RWPE2 (cell line): ENCODE measurements at places on chromosomes 7 and 10.

- no peak for DNase-seq
Observed at GRCh38 chr7:27795977-27796376, 56.0 kb downstream of the TAX1BP1 start.

GRCh38 chr10:69452676-69453415, 1.6 kb downstream of the TSPAN15 start:
- DNase-seq, result no peak

DNA sequence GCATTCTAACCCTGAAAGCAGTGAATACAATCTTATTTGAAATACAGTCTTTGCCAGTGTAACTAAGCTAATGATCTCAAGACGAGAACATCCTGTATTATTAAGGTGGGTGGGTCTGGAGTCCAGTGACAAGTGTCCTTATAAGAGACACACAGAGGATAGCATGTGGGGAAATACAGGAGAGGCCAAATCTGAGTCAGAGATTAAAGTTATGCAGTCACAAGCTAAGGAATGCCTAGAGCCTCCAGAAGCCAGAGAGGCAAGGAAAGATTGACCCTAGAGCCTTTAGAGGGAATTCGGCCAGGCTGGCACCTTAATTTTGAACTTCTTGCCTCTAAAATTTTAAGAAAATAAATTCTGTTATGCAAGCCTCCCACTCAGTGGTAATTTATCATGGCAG, 87.5 kb upstream of the HGF start:
- DNase-seq, result no peak

- no peak for DNase-seq
Observed at GRCh38 chr10:88386204-88386788, 196.8 kb downstream of the RNLS start.

DNA sequence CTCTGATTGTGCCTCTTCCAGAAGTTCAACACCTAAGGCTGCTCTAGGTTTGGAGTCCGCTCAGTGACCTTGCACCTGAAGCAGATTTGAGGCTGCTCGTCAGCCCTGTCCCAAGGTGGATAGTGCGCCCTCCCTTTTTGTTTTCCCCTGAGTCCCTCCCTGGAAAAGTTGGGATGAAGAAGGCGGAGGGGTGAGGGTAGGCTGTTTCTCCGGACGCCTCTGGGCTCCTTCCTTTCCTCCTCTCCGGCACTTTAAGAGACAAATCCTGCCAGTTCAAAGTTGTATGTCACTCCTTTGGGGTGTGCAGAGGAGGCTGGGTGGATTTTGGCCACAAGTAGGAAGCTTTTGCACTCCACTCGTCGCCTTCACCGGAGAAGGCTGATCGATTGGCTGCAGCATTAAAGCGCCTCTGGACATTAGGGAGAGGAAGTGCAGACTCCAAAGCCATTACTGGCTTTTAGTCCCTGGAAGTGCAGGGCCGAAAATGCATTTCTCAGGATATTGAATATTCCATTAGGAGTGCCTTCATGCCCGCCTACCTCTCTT, 81.9 kb upstream of the PRKG1 start:
- DNase-seq, result no peak

DNA sequence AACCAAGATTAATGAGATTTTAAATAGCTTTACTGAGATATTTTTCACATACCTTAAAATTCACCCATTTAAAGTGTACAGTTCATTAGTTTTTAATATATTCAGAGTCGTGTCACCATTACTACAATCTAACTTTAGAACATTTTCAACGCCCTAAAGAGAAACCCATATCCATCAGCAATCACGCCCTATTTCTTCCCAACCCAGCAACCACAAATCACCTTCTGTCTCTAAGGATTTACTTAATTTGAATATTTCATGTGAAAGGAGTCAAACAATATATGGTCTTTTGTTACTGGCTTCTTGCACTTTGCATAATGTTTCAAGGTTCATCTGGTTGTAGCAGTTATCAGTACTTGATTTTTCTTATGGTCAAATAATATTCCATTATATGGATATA, 25.1 kb upstream of the PDZD8 start:
- no peak for DNase-seq

DNA sequence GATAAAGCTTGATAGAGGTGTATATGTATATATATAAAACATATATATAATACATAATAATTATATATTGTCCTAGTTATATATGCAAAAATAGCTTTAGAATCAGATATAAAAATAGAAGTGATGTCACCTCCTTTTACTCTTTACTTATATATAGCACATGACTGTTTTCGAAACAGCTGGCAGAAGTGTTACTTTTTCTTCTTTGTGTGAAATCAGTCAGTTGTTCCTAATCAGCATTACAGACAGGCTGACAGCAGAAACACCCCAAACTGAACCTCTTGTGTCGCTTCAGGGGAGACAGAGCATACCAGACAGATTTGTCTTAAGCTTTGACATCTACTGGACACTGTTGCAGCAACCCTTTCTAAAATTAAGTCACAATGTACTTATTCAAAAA, 684.9 kb upstream of the CELF2 start:
- DNase-seq, result no peak

DNA sequence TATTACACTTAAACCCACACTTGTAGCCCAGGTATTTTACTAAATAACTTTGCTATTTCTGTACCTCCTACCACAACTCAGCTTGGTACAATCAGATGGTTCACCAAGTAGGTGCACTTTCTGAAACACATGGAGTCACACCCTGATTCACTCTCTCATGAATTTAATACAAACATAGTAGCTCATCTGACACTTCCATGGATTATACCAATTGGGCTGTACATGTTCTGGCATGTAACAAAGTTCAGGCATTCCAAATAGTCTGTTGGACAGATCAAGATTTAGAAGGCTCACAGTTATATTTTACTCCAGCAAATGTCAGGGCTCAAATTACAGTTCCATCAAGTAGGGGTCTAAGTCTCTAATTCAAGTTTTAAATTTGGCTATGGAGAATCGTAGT, 62.2 kb upstream of the RNF148 start:
- DNase-seq, result no peak

- no peak for DNase-seq
Observed at GRCh38 chr10:62990126-62990525, 143.0 kb upstream of the NRBF2 start.

GRCh38 chr7:88092676-88092999, 127.2 kb downstream of the SRI start:
- DNase-seq, result no peak

GRCh38 chr7:55307123-55307916, 57.8 kb upstream of the LANCL2 start:
- no peak for DNase-seq

DNA sequence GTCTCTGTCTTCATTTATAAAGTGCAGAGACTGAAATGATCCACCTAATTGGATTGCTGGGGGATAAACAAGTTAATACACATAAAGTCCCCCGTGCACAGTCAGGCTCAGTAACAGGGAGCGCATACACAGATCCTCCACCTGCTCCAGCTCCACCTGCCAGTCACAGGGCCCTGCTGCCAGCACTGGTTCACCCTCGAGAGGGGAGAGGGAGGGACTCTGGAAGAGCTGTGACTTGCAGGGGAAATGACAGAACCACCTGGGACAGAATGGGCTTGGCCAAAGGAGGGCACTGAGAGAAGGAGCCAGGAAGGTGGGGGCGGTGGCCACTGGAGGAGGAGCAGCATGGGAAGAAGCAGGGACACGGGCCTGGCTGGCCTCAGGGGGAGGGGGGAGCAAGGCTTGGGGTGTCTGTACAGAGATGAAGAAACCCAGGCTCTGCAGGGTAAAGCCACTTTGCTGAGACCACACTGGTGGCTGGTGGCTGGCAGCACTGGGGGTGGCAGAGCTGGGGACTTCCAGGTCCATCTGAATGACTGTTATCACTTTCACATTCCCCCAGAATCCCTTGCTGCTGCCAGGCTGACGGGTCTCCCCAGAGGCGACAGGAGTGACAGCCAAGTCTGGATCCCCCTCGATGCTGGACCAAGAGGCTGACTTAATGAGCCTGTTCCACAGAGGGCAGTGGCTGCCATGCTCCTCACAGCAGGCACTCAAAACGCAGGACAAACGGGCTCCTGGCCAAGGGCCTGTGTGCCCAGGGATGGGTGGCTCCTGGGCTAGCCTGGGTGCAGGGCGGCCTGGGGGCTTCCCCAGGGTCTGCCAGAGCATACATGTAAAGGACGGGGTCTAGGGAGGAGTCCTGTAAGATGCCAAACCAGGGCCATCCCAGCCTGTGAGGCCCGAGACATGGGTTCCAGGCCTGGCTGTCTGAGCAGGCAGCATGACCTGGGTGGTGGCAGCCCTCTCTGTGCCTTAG, 151.1 kb downstream of the SH3PXD2A start:
- DNase-seq, result no peak

DNA sequence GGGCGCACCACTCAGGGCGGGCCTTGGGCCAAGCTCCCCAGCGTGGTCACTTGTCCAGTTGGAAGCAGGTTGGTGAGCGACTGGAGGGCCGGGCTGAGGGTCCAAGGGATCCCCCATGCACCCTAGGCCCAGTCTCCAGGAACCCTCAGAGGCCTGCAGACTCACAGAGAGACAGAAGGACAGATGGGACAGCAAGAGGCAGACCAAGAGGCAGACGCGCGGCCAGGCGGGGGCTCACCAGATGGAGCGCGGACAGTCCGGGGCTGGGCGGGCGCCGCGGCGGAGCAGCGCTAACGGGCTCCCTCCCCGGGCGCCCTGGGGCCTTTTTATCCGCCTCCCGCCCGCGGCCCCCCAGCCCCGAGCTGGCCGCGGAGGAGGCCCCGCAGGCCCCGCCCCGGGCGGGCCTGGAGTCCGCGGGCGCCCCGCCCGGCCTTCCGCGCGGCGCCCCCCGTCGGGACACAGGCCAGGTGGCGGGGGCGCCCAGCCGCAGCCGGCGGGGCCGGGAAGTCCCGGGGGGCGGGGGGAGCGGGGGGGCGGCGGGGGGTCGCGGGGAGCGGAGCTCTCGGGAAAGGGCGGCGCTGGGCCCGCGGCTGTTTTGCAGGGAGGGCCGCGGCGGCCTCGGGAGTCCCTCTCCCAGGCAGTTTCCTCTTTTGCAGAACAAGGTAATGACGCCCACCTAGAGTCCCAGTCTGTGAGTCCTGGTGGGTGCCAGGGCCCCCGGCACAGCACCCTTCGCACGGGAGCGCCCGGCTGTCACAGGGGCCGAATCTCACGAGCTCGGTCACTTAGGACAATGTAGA, at the start of gene LOXL4:
Gene LOXL4 (minus strand): TSS at position 301 of the 800 bp plus-strand sequence. CDS start 5,175 bp downstream, outside the sequence.
- no peak for DNase-seq

DNA sequence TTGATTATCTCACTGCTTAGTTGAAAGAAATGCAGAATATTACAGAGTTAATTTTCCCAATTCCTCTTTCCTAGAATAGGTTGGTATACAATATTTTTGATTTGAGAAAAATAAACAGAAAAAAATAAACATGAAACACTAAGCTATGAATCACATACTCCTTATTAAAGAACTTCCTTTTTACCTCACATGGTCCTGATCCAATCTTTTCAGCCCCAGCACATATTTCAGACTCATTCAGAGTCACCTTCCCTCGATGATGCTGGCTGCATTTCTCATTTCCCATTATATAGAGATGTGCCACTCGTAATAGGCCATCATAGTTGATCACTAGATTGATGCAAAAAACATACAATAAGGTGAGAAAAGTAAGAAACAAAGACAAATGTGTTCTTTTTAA, 64.6 kb downstream of the HGF start:
- DNase-seq, result no peak

- no peak for DNase-seq
Observed at GRCh38 chr7:112072541-112073245, 133.5 kb downstream of the DOCK4 start.

DNA sequence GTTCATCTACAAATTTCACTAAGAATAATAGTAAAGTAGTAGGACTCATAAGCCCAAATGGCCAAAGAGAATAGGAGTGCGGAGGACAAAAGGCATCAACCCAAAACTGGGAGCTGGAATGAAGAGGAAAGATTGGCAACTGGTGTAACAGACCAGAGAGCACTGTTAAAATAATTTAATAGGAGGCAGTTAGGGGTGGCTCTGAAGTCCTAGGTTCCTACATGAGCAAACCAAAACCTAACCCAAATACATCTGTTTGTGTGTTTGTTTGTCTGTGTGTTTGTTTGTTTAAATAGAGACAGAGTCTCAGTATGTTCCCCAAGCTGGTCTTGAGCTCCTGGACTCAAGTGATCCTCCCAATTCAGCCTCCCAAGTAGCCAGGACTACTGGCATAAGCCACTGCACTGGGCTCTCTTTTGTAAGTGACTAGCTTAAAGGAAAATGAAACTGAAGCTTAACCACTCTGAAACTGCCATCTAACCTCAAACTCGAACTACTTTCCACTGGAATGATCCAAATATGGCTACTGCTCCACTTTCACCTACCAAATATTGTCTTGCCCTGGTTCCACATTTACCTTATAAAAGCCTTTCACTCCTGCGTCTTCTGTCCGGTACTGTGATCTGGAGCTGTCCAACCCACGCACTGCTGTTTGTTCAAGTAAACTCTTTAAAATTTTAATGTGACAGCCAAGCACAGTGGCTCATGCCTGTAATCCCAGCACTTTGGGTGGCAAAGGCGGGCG, 94.9 kb downstream of the AKR1D1 start:
- no peak for DNase-seq

GRCh38 chr10:103584216-103585010, 90.9 kb downstream of the NEURL1 start:
- no peak for DNase-seq

- DNase-seq, result no peak
Observed at GRCh38 chr7:131145026-131145425, 182.7 kb upstream of the MKLN1 start.

DNA sequence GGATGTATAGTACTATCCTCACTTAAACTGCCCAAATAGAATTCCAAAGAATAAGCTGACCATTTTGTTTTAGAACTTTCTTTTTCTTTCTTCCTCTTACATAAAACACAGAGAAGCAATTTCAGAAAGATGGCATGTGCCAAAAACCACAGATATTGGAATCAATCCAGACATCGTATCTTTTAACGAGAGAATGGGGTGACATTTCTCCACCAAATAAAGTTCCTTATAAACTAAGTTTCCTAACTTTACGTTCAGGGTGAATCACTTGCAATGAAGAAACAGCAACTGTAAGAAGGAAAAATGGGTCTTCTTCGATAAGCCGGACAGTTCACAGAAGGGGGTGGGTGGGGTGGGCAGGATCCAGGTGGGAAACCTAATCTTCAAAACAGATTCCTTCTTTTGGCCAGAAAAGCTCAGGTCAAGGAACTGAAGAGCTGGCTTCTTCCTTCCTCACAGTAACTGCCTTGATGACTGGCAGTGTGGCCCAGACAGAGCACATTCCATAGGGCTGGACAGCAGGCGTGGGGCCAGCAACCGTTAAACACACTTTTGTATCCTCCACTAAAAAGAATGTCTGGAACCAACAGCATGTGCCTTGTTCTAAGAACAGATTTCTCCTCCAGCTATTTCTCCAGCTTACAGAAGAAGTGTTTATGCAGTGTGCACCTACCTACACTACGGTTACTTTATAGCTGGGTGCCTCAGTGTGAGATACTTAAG, 31.5 kb downstream of the CREB3L2 start:
- no peak for DNase-seq

- no peak for DNase-seq
Observed at GRCh38 chr7:43834463-43835251, 34.7 kb downstream of the MRPS24 start.

DNA sequence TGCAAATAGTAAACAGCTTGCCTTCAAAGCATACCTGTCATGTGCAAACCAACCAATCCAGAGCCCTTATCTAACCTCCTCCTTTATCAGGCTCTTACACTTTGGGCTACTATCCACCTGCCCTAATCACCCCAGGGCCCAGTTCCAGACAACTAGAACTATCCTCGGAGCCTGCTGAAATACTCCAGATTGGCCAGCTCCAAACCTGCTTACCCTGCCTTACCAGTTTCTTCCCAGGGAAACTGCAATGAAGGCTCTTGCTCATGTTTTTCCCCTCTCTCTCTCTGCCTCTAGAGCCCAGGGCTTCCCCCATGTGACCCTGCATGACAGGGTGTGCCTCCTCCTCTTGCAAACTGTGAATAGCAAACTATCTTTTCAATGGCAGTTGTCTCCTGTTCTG, 81.4 kb upstream of the CAPZA2 start:
- no peak for DNase-seq
